Gastroesophageal sphincter (tissue), 4 donors: ENCODE measurements at places on chromosomes 3 and 15.
A peak's percentile ranks its signal among the peaks of the same experiment; 100 is the strongest.

DNA sequence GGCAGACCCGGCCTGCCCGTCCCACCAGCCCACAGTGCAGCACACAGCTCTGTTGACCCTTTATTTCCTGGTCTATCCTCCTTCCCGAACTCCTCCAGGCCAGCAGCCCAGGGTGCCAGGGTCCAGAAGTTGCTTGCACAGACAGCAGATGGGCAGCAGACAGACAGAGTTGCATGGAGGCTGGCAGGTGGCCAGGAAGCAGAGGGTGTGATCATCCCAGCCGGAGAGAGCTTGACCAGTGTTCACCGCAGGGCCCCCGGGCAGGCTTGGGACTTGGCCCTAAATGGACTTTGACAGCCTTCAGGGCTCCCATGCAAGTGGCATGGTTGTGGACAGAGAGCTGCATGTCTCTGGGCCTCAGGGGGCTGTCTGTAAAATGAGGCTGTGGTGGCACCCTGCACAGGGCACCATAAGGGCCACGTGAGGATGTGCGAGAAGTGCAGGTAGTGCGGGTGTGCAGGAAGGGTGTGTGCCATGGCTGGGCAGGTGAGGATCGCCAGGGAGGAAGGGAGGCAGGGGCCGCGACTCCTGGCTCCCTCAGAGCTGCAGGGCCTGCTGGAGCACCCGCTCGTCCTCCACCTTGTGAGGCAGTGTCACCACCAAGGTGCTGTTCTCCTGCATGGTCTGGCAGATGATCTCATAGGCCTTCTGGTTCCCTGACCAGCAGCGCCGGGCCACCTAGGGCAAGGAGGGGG, 6.3 kb upstream of the ZXDC start:
- ATAC-seq: peak; percentile 2

DNA sequence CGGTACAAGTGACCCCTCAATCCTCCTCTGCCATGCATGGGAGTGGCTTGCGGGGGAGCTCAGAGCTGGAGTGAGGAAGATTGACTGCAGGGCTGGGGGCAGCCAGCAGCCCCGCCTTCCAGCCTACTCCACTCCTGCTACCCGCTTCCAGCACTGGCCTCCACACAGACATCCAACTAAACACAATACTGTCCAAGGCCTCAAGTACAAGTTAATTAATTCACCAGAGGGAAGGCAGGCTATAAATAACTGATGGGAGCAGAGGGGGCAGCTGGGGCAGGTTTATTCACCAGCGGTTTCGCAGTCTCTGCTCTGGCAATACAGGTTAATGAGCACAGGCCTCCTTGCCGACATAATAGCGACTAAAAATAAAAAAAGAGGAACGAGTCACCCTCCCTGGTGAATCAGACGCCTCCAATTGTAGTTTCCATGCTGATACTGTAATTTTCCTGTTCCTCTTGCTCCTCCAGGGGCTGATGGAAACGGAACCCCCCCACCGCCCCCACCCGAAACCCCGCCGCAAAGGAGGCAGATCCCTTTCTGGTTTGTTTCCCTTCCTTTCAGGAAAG, 166.4 kb upstream of the TLE3 start:
- ATAC-seq: peak; percentile 68

GRCh38 chr3:87109465-87109864, 117.6 kb upstream of the CHMP2B start:
- no peak for ATAC-seq

DNA sequence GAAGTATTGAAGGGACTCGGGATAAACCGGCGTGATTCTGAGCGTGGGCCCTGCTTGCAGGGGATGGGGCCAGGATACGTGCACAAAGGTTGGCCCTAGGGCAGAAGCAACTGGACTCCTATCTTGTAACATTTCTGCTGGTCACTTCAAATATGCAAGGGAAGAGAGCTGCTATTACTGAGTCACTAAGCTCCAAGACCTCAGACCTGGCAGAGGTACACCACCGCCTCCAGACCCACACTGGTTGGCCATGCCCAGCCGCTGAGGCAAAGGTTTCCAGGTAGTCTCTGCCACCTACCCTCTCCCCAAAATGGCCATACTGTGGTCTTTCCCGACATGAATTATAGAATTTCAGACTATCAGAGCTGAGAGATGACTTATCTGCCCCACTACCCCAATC, 13.4 kb upstream of the STRA6 start:
- ATAC-seq: no peak

DNA sequence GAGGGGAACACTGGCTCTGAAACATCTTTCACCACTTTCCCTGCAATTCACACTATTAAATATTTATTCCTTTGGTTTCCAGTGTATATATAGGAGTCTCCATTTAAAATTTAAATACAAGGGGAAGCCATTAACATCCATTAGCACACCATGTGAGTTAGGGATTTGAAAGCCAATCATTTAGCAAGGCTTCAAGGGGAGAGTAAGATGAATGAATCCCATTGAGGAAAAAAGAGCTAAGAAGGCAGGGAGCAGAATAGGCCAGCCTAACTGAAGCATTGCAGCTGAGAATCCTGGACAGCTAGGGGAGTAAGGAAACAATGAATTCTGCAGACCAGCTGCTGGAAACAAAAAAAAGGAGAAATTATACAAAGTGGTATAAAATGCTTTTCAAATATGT, 426.1 kb downstream of the IL5RA start:
- ATAC-seq: no peak

DNA sequence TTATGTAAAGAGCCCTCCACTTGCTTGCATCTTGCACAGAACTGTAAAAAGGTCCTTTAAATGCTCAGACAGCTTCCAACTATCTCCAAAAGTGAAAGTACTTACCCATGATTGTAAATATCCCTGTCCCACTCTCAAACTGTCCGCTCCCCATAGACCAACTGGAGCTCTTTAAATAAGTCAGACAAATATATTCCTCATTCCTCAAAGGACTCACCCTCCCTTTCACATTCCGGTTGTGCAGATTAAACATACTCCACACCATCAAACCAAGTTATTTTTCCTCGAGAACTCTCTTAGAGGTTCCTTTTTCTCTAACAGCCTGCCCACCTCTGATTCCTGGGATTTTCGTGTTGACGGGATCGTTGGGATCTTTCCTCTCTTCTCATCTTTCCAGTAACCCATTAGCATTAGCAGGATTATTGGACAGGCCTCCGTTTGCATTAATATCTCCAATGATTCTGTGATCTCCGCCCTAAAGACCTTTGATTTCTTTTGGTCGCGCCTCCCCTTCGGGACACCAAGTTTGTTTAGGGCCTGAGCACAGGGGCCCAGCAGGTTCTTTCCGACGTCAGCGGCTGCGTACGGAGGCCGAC, 763 bp downstream of the GOLGB1 start:
- ATAC-seq: no peak

GRCh38 chr3:59107856-59108815, 58.3 kb upstream of the CFAP20DC start:
- ATAC-seq: no peak

DNA sequence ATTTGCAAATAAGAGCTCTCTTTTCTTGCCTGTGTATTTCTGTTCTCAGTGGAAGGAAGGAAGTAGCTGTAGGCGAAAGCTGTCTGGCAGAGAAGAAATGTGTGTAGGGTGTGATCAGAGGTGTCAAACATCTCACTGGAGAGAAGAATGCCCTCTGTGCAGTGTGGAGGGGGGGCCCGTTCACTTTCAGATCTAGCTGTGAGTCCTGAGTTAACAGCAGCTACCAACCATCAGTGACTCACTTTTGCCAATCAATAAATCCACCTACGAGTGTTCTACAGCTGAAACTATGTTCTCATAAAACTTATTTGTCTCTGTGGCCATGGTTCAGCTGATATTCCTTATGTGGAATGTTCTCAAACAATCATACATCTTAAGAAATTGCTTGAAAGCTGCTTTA, 103.7 kb downstream of the FRMD4B start:
- no peak for ATAC-seq

GRCh38 chr15:66046751-66047150, 177.5 kb downstream of the RAB11A start:
- ATAC-seq: no peak

DNA sequence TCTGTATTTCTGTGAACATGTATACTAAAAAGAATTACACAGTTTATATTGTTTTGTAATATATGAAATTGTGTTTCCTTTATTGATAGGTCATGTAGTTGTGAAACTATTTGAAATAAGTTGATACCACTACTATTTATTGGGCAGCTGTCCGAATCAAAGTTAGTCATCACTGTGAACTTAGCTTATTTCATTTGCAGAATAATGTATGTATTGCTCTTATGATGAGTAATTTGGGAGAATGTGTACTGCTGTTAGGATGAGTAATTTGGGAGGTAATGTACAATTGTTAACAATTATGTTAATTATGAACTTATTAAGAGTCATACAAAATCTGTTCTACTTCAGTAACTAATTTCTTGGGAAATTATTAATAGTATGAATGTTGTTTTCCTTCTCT, 22.2 kb downstream of the FXR1 start:
- ATAC-seq: no peak

- peak; percentile 88 for ATAC-seq
These were observed 12.9 kb downstream of the OCA2 start for GRCh38 chr15:28086175-28086703.

GRCh38 chr15:45634432-45635190, at the start of gene SQOR:
SQOR (plus strand) TSS chr15:45635029; CDS start chr15:45658924, 23,895 bp downstream.
- peak; percentile 92 for ATAC-seq

GRCh38 chr3:190533511-190534281, 19.8 kb downstream of the IL1RAP start:
- ATAC-seq: peak; percentile 87

DNA sequence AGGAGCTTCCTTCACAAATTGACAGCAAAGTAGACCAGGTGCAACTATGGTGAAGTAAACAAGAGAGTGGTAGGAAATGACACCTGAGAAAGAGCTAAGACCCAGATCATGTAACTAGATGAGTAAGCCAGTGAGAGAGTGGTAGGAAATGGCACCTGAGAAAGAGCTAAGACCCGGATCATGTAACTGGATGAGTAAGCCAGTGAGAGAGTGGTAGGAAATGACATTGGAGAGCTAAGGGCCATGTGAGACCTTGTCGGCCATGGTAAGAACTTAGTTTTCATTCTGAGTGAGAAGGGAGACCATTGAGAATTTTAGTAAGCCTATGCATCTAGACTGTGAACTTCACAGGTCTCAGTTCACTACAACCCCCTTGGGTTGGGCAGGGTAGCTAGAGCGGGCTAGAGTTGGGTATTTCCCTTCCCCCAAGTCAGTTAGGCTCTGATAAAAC, 5.4 kb upstream of the SENP7 start:
- no peak for ATAC-seq

- ATAC-seq: no peak
These were observed 22.3 kb upstream of the GPR171 start for GRCh38 chr3:151225040-151225975.

DNA sequence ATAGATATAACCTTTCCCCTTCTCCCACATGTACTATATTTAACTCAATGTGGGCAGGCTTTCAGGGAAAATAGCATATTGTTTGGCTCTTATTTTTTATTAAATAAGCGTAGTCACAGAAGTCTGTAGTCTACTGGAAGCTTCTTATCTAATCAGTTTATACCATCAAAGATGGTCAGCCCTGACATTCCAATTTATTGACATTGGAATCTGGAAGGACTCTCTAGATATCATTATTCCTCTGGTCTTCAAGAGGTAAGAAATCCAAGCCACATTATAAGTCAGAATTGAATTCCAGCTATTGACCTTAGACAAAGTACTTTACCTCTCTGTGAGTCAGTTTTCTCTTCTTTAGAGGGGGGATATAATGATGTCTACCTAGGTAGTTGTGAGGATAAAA, 38.5 kb upstream of the SCAANT1 start:
- ATAC-seq: no peak

- no peak for ATAC-seq
These were observed 111.6 kb downstream of the GREM1 start for GRCh38 chr15:32829436-32829835.

GRCh38 chr3:89467898-89468363, 360.5 kb downstream of the EPHA3 start:
- no peak for ATAC-seq

DNA sequence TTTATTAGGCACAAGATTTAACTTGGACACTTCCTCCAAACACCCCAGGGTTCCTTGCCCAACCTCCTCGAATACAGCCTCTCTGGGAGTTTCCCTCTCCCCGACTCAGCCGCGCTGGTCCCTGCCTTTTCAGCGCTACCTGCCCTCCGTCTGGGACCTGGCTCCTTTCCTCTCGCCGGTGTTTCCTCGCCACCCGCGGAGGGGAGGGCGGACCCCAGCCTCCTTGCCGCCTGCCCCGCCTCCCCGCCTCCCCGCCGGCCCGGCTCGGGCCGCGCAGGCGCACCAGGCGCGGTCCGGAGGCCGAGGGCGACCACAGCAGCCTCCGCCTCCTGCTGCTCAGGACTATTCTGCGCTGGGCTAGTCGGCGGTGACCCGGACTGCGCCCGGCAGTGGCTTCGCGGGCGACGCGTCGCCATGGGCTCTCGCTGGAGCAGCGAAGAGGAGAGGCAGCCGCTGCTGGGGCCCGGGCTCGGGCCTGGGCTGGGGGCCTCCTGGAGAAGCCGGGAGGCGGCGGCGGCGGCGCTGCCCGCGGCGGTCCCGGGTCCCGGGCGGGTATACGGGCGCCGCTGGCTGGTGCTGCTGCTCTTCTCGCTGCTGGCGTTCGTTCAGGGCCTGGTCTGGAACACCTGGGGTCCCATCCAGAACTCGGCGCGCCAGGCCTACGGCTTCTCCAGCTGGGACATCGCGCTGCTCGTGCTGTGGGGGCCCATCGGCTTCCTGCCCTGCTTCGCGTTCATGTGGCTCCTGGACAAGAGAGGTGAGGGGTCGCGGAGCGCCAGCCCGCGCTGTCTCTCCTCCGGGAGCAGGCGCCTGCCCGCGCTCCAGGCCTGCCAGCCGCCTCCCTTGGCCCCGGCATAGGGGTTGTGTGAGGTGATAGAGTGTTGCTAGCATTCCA, at the start of gene SLC49A4:
Gene SLC49A4, plus strand, starts transcription at position 291 of the 895 bp plus-strand sequence. Its CDS starts 124 bp downstream, at position 415.
- peak; percentile 78 for ATAC-seq

- ATAC-seq: no peak
These were observed 28.2 kb upstream of the SCAANT1 start for GRCh38 chr3:63940389-63940757.

- ATAC-seq: no peak
These were observed 48.0 kb downstream of the KPNA1 start for GRCh38 chr3:122466701-122467240.

- ATAC-seq: no peak
These were observed 66.9 kb downstream of the CCNL1 start for GRCh38 chr3:157093096-157093495.

DNA sequence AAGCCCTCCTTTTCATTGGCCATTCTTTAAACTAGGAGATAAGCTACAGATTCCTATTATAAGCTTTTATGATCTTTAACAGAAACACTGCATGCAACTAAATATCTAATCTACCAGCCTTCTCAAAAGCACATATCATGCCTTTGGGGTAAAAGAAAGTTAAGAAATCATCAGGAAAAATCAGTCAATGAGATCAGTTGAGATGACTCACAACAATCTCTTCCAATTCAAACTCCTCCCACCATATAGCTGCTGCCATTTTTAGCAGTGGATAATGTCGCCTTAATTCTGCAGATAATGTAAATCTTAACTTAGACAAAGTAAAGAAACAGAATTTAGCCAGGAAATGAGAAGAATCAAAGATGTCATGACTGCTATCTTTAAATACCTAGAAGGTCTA, 135.2 kb upstream of the BCL6 start:
- ATAC-seq: no peak

GRCh38 chr3:27671101-27671500, 51.0 kb downstream of the EOMES start:
- no peak for ATAC-seq

- no peak for ATAC-seq
These were observed 22.4 kb downstream of the CYP11A1 start for GRCh38 chr15:74345051-74345450.

- no peak for ATAC-seq
These were observed 136.1 kb upstream of the CNTN4 start for GRCh38 chr3:1962396-1963088.

- ATAC-seq: no peak
These were observed 5.0 kb upstream of the LYSMD4 start for GRCh38 chr15:99738021-99738847.

- ATAC-seq: no peak
These were observed 129.2 kb downstream of the NEK10 start for GRCh38 chr3:27239951-27240350.
